Endothelial cell (in vitro differentiated cells): ENCODE measurements at places on chromosomes 6 and 20.

DNA sequence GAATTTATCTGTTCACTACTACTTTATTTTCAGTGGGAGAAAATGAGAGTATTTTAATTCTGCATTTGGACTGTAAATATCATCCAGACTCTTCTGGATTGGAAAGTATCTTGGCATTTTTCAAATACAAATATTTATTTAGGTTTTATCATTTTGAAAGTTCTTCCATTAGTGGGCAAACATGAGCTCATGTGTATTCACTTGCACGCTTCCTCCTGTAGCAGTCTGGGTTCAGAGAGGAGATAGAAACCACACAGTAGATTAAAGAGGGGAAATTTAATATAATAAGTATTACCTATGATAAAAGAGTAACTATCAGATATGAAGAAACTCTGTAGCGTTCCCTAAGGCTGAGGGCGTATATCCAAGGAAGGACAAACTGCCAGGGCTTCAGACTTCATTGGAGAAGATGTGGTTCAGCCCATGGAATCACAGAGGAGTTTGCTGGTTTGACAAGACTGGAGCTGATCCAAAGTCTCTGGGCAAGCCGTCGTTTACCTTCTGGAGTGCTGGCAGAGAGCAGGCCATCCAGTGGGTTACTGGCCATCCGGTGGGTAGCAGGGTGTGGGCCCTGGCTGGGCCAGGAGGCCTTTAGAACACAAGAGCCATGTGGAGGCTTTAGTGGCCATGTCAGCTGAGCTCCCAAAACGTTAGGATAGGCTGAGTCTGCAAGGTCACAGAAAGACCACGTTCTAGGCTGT is 44.3 kb downstream of the KCNS1 start:
- no peak for DNase-seq

- DNase-seq, result no peak
Measured at GRCh38 chr6:155528982-155529453, 73.4 kb upstream of the NOX3 start.

GRCh38 chr6:28490205-28490890 is 25.2 kb downstream of the GPX6 start:
- DNase-seq, result peak; percentile 8

DNA sequence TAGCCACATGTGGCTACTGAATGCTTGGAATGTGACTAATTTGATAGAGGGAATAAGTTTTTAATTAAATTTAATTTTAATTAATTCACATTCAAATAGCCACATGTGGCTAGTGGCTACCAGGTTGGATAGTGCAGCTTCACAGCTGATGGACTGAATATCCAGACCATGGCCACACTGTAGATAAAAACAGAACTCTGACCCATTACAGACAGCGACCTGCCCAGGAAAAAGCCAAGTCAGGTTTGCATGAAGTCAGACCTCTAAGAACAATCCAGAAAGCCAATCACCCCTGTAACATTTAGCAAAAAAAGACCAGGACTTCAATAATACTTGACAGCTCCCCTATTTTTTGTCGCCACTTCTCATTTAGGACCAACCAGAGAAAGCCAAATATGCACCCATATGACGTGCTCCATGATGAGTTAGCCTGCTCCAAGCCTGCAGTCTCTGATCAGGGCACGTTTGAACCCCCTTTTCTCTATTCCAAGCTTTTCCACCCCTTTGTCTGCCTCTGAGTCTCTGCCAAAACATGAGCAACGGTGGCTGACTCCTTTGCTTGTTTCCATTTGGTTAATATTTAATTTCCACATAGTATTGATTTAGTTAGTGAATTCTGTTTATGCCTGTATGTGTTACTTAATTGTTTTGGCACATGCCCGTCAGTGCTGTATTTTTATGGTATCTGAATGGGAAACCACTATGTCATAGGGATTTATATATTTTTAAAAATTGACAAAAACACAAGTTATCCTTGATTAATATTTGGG is 636.3 kb downstream of the UTRN start:
- no peak for DNase-seq

DNA sequence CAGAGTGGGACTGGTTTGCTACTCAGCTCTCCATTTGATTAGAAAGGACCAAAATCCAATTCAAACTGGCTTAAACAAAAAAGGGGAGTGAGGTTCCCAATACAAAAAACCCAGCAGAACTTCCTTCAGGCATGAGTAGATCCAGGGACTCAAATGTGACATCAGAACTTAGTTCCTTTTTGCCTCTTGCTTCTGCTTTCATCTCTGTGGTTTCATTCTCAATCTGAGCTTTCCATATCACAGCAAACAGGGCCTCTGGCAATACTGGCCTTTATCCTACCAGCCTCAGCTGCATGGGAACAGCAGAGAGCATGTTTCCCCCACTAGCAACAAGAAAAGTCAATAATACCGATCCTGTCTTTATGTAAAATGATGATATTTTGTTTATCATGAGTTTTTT is 28.6 kb upstream of the PRELID3B start:
- no peak for DNase-seq

DNA sequence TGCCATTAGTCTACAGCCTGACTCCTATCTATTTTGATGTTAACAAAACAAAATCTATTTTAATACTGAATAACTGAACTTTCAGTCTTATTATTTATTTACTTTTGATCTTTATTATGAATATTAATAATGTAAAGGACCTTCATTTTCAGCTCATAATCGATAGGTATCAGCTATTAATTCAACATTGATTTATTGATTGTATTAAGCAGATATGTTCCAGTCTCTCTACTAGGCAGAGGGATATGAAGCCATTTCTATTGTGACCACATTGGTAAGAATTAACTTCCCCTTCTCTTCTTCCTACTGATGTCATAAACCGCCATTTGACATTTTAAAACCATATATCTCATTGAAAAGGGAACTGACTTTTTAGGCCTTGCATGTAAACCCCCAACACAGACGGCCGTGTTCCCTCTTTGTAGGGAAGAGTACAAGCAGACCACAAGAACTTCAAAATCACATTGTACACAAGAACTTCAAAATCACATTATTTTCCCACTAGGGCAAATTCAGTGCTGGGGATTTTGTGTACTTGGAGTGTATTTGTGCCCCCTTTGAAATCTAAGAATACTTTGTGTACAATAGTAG is 69.5 kb upstream of the FABP7 start:
- no peak for DNase-seq

DNA sequence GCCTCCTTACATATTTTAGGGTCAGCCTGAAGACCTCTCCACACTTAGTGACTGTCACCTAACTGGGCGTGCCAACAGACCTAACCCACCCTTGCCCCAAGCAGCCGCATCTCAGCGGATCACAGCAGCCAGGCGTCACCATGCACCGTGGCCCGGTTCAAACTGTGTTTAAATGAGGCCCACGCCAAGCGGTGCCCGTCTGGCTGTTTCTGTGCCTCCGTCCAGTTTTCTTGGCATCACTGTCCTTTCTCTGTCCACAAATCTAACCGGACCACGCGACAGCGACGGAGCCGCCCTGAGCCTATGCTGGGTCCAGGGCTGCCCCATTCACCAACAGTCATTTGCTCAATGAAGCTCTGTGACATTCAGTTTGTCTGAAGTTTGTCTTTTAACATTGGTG is 393.3 kb downstream of the THBS2 start:
- no peak for DNase-seq

- DNase-seq, result no peak
Measured at GRCh38 chr20:21508230-21509078, 5.4 kb downstream of the NKX2-2 start.

- no peak for DNase-seq
Measured at GRCh38 chr6:10250655-10251220, 164.1 kb downstream of the TFAP2A start.
